ENCODE measurements at places on chromosomes 1 and 21.

- DNase-seq = no peak
Measured at GRCh38 chr1:152519851-152520250, 5.6 kb downstream of the CRCT1 start.

- DNase-seq = no peak
Measured at GRCh38 chr1:1927751-1928150, 8.7 kb upstream of the TMEM52 start.

- no peak for DNase-seq
Measured at GRCh38 chr21:36627242-36627641, 71.7 kb upstream of the SIM2 start.

- DNase-seq = no peak
Measured at GRCh38 chr1:55584526-55585401, 369.6 kb upstream of the USP24 start.

- DNase-seq = no peak
Measured at GRCh38 chr1:108886292-108886691, 9.5 kb downstream of the GPSM2 start.

DNA sequence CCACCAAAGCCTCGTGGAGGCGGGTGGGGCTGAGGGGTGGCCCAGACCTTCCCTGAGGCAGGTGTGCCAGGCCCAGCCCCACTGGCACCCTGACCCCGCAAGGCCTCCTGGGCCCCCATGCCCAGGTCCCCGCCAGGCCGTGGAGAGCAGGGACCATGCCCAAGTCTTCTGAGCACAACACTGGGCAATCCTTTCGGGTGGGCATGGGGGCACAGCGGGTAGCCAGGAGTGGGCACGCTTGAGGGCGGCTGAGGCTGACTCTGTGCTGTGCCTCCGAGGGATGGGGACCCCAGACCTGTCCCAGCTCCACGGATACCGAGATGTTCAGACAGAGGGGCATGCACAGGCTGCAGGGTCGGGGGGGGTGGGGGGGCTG is 12.9 kb downstream of the CFAP410 start:
- DNase-seq = no peak

DNA sequence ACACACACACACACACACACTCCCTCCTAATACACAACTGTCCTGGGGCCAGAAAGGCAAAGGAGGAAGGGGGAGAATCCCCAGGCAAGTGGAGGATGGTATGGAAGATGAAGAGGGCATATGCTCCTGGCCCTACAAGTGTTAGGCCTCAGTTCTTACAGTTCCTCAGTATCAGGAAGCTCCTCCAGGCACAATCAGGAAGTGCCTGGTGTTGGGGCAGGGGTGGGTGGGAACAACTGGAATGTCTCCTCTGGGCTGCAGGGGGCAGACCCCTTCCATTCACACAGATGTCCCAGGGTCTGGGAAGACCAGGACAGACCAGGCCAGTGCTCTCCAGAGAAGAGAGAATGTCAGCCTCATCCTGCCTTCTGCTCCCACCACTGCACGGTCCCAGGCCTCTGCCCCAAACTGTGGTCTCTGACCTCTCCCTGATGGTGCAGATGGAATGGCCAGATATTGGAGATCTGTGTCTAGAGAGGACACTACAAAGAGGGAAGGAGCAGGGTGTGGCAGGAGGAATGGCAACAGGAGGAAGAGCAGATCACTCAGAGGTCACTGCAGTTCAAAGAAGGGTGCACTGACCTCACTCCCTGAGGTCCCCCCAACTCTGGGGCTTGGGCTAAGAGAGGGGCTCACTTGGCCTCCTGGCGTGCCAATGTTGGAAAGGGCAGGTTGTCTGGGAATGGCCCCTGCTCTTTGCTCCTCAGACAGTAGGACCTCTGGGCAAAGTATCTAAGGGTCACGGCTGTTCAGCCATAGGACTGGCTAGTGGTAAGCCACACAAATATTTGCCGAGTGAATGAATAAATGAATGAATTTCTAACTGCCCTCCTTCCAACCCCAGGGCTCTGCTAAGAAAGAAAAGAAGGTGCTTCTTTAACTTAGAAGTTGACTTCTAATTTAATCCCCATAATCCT is 2.5 kb upstream of the DENND2D start:
- no peak for DNase-seq

- DNase-seq = no peak
Measured at GRCh38 chr1:205600085-205600484, 31.7 kb downstream of the ELK4 start.

GRCh38 chr1:164803366-164803765 is 244.4 kb downstream of the PBX1 start:
- no peak for DNase-seq

- DNase-seq = no peak
Measured at GRCh38 chr1:160154790-160155189, 3.4 kb downstream of the ATP1A4 start.

DNA sequence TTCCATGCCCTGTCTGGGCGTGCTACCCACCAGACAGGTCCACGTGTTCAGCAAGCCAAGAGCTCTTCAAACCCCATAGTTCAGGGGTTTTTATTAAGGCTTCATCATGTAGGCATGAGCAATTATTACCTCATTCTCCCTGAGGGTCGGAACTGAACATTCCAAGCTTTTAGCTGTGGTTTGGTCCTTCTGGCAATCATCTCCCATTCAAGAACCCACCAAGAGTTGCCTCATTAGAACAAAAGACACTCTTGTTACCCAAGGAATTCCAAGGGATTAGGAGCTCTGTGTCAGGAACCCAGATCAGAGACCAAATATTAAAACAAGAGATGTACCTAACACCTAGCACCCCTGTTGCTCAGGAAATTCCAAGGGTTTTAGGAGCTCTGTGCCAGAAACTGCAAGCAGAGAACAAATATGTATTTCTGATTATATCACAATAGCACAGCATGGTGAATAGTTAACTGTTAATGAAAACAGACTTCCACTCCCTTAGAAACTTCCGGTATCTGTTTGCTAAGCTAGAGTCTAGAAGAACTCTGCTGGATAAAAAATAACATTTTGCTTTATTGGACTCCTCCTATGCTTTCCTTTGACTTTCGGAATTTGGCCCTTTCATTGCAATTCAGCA is 201.2 kb upstream of the L1TD1 start:
- no peak for DNase-seq

DNA sequence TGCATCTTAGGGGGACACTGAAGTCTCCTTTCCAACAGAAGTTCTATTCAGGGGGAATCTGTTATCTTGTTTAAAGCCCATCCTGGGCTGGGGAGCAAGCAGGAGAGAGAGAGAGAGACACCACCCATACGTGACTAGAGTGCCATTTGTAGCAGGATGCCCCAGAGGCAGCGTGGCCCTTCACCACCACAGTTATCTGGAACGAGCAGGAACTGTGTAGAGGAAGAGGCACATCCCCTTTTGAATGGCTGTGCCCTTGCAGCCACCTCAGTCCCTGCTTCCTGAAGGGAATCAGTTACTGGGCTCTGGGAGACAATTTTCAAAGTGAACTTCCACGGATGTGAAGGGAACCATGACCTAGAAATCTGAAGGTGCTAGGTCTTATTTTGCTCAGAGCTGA is 19.4 kb upstream of the LAMTOR5 start:
- no peak for DNase-seq
